Stromal cell of bone marrow (primary cell): ENCODE measurements at places on chromosomes 1 and 21.

GRCh38 chr1:213956295-213956770 is 31.4 kb upstream of the PROX1 start:
- no peak for DNase-seq

- DNase-seq = no peak
Measured at GRCh38 chr21:20545454-20545853, 452.8 kb upstream of the NCAM2 start.

DNA sequence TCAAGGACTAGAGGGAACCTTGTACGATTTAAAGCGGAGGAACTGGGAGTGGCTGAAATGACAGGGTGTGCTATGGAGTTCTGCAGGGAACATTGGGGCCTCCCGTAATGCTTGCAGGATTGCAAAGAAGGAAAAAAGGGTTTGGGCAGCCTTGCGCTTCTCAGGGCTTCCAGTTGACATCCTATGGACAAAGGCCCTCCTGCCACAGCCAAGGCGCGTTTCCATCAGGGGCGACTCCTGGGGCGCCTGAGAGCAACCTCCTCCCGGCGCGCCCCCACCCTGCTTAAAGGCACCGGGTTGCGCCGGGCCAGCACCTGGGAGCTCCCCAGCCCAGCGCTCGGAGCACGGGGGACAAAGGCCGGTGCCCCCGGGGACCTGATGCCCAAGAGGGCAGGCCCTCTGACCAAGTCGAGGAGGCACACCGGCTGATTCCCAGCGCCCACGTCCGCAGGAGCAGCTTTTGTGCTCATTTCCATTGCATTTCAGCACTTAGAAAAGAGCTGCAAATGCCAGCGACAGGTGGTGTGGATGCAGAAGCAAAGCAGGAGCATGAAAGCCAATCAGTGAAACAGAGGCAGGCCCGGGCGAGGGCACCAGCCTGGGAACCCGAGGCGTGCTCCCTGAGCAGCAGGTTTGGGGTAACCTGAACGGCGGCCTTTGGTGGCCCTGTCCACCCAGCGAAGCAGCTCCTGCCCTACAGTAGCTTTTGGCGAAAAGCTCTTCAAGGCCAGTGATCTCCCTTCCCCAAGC is 17.6 kb upstream of the RNF187 start:
- no peak for DNase-seq

GRCh38 chr1:25844536-25845337 is 14.5 kb downstream of the AUNIP start:
- DNase-seq = no peak

DNA sequence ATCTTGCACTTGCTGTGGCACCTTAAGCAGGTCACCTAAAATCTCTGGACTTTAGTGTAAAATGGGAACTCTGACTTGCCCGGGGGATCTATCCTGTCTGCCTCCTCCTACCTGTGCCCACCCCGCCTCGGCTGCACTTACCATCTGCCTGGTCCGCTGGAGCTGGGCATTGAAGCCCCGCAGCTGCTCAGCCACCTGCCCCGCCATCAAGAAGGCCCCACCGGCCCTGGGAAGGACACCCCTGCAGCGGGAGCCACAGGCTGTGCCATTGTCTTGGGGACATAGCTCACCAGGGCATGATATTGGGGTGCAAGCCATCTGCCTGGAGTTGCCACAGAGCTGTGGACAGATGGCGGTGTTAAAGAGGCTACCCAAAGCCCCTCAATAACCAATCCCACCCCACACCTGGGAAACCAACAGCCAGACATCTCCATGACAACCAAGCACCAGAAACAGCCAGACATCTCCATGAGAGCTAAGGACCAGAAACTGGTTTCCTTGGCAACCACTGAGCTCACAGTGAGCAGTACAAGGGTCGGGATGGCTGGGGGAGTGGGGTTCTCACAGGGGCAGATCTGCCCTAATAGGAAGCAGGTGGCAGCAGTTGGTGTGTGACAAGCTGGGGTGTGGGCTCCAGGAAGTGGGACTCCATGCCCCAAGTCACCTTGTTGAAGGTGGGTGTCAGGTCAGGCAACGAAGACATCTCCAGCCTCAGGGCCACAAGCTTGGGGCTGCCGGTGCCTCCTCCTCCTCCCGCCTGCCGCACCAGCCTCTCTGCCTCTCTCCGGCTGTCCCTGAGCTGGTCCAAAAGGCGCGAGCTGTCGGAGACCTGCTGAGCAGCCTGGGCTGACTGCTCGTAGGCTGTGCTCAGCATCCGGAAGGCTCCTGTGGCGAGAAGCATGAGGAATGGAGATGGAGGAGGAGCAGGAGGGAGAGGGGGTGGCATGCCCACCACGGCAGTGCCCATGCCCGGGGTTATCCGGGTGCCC is 29.1 kb downstream of the LAMB3 start:
- no peak for DNase-seq

DNA sequence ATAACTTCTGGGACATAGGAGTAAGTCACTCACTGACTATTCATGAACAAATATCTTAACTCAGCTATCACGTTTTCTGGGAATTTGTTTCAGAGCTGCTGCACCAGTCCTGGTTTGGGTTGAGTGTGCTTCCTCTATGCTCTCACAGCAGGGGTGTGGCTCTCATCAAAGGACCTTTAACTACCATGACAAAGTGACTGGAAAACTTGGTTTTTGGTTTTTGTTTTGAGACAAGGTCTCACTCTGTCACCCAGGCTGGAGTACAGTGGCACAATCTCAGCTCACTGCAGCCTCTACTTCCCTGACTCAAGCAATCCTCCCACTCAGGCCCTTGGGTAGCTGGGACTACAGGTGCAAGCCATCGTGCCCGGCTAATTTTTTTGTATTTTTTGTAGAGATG is 4.1 kb downstream of the ILDR2 start:
- DNase-seq = no peak

- no peak for DNase-seq
Measured at GRCh38 chr1:247119600-247120407, 15.6 kb upstream of the ZNF669 start.

DNA sequence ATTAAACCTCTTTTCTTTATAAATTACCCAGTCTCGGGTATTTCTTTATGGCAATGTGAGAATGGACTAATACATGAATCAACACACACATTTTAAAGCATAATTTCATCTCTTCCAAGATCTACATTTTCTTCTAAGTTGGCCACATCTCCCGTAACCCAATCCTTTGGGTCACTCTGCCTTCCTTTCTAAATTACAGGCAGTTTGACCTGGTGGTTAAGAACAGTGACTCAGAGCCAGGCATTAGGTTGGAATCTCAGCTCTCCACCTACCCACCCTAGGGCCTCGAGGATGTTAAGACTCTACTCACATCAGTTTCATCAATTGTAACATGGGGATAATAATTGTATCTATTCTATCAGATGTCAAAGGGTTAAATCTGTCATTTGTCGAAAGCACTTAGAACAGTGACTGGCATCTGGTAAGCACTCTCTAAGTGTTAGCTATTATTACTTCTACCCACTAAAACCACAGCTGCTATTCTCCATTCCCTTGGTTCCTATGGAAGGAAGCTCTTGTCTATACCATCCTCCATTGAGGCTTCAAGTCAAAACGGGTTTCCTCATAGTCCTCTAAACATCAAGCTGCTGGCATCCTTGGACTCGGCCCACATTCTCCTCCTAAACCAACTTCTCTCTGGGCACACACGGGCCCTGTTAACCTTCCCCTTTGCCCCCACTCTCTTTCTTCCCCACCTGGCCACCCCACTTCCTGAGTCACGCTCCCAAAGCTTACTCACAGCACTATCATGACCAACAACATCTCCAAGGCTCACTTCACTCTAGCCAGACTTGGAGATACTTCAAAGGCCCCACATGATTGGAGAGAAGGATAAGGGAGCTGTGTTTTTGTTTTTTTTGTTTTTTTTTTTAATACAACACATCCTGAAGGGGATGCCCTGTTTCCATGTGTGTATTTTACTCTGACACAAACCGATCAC is 116.9 kb downstream of the TGFBR3 start:
- DNase-seq = peak; percentile 64

GRCh38 chr1:200128944-200129879 is 101.7 kb downstream of the NR5A2 start:
- no peak for DNase-seq

DNA sequence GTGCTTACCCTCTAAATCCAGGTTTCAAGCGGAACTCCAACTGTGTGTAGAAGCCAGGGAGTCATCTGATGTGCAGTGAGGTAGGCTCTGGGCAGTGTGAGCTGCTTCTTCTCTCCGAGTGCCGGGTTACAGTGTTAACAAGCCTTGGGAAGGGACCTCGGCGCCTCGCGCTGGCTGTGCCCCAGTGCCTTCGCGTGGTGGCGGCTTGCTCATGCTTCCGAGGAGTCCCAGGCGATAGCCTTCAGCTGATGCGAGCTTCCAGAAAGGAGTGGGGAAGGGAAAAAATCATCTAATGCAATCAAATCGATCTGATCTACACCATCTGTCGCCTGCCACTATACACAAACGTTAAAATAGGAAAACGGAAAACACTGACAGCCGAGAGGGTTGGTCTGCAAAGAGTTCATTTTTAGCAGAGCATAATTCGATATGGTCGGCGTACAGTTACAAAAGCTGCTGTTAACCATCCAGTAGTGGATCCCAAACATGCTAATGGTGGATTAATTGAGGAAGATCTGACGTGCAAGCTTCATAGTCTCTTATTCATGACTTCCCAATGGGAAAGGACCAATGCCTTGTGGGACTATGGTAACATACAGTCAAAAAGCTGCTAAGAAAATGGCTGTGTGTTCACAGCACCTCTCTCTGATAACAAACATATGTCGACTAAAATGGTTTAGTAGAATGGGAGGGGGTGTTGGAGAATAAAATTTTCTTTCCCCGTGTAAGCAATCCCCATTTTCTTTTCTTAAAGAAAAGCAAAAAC is 128.7 kb upstream of the DPYD start:
- DNase-seq = no peak

DNA sequence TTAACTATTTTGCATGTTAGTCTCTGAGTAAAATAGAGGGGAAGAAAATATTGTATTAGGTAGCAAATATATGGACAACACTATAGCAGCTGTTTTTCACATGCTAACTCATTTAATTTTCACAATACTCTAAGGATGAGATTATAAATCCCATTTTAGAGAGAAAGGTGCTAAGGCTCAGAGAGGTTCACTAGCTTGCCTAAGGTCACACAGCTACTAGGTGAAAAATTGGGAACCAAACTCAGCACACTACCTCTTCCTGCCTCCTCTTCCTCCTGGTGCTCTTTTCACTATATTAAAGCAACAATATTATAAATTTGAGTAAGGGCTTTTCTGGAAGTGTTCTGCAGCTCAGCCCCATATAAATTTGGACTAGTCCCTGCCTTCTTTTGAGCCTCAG is 2.3 kb downstream of the RXRG start:
- DNase-seq = no peak

- no peak for DNase-seq
Measured at GRCh38 chr1:70809069-70809468, 238.5 kb downstream of the PTGER3 start.

- no peak for DNase-seq
Measured at GRCh38 chr21:44911384-44912157, 9.1 kb downstream of the ITGB2 start.

GRCh38 chr1:36222481-36223380 is 1.5 kb upstream of the THRAP3 start:
- no peak for DNase-seq

DNA sequence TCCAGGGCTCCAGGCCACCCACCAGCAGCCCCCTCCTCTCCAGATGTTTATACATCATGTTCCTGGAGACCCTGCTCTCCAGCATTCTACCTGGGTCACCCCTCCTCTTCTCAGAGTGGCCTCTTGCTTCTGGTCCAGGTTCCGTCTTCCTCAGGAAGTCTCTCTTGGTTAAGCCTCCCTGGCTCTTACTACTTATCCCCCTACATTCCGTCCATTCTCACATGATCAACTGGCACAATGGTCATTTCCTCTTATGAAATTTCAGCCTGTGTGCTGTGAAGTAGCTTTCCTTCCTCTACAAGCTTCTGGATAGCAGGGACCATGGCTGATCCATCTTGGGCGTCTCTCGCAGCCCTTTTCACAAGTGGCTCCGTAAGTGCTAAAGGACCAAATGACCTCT is 33.9 kb upstream of the ATP2B4 start:
- no peak for DNase-seq

DNA sequence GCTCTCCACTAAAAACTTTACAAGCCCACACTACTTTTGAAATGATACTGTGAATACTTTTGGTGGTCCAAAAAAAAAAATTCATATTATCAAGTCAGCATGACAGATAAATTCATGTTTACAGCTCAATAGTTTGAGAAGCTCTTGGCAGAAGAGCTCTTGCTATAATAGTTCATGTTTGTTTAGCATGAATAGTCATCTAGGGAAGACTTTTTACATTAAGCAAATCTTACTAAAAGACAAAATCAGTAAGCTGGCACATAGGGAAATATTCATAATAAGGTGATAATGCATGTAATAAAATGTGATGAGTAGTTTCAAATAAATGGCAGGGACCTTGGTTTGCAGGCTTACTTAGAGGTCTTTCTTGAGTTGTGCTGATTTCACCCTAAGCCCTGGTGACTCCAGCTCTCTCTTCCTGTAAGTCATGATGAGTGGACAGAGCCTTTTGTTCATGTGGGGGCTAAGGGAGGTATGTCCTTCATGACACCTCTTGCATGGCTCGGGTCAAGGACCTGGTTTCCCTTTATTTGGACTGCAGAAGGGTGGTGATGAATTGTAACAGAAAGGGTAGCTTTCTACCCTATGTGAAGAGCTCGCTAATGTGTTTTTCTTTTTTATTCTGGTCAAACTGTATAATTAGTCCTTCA is 166.7 kb downstream of the GABPA start:
- DNase-seq = no peak

- DNase-seq = no peak
Measured at GRCh38 chr21:36692835-36693488, 6.0 kb upstream of the SIM2 start.

DNA sequence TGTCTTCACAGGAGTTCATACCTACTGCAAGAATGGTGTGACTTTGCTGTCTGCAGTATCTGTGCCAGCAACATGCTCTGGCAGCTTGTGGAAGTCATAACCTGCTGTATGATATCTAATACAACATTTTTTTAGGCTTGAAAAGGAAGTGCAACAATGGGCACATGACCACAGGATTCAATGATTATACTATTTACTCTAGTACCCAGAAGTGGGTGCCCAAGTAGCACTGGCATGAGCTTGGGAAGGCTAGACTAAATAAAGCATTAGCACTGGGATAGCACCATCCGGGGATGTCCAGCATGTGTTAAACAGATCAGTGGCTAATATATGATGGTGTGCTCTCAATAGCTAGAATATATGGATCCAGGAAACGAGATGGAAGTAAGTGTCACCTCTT is 98.6 kb upstream of the PDE4B start:
- no peak for DNase-seq

DNA sequence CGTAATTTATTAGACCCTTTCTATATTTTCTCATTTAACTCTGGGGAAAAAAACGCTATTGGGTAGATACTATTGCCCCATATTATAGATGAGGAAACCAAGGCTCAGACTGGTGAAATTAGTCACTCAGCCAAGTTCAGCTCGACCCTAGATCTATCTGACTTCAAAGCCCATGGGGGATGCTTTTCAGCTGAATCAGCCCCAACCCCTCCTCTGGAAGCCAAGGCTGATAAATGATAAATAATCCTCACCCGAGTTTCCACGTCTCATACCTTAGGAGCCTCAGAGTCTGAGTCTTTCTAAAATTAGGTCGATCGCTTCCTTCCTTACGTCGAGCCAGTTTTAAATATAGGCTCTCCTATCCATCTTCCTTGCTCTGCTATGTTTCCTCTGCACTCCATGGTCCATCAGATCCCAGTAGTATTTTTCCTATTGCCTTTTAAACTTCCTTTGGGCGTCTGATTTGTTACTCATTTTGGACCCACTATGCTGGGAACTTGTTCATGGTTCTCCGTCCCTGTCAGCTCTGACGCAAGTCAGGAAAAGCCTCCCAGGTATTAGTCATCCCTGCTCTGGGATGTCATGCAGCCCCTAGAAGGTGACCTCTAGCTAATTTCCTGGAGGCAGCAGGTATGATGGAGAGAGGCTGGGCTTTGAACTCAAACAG is 122.8 kb downstream of the PLPP3 start:
- peak; percentile 25 for DNase-seq
